ENCODE measurements at places on chromosomes 5 and 9.

DNA sequence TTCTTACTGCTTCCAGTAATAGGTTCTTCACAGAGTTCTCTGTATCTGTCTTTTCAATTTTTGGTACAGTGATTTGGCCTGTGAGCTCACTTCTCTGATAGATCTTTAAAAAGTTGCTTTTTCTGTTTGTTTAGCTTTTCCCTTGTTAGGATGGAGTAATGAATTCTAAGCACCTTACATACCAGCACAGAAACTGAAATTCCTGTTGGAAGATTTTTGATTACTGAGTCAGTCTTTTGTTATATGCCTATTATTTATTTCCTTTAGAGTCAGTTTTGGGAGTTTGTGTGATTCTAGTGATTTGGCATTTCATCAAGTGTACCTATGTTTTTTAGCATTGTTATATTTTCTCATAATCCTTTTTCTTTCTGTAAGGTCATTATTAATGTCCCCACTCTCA, 37.6 kb upstream of the IPPK start:
- no peak for DNase-seq

DNA sequence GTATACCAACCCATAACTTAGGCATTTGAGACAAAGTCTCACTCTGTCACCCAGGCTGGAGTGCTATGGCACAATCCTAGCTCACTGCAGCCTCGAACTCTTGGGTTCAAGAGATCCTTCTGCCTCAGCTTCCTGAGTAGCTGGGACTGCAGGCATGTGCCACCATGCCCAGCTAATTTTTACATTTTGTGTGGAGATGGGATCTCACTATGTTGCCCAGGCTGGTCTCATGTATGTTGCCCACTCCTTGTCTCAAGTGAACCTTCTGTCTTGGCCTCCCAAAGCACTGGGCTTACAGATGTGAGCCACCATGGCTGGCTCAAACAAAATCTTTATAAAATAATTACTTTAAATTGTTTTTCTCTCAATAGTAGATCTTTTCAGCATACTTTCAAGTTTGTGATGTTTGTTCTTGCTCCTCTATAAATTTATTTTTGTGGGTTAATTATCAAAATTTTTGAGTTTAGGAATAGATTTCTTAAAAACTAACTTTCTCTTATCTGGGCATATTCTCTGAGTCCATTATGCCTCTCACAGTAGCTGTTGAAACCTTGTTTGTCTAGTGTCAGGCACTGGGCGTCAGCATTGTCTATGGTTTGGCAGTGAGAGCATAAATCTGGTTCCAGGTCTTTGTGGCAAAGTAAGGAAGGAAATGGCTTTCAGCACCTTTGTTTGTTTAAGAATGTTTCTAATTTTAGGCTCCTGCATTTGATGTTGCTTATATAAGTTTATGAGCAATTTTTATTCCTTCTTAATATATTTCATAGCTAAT, 38.7 kb downstream of the NLN start:
- DNase-seq: peak; percentile 31

DNA sequence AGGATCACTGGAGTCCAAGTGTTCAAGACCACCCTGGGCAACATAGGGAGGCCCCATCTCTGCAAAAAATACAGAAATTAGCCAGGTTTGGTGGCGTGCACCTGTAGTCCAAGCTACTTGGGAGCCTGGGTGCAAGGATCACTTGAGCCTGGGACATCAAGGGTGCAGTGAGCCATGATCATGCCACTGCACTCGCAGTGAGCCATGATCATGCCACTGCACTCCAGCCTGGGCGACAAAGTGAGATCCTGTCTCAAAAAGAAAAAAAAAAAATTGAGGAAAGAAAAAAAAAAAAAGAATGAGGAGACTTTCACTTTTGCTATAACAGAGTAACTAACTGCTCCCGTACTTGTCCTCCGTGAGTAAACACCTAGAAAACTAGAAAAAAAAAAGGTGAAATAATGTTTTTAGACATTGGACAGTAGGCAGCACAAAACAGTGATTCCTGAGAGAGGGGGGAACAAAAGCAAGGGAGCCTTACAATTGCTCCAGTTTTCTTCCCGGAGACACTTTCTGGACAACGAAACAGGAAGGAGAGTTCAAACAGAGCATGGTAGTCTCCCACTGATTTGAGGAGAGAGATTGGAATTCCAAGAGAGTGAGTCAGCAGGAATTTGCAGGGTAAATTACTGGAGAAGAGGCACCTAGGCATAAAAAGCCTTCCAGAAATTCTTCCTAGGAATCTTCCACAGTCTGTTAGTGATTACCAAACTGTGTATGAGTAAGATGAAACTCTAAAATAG, 6.9 kb upstream of the ZBTB5 start:
- no peak for DNase-seq

GRCh38 chr5:165209101-165209727, 1703.8 kb downstream of the MAT2B start:
- no peak for DNase-seq

DNA sequence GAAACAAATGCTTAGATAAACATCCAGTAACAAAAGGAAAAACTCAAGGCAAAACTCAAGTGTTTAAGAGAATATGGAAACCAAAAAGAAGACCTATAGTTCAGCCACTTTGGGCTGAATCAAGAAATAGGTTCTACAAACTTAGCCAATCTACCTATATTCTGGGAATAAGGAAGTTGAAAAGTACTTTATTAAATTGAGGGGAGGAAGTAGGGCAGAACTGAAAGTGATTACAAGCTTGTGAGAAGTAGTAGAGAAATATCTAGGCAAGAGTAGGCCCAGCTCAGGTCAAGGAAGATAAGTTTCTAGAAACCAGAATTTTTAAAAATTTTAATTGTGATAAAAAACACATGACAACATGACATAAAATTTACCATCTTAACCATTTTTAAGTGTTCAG, 384.8 kb upstream of the PCSK5 start:
- no peak for DNase-seq
